ENCODE measurements at places on chromosomes 2 and 18.

DNA sequence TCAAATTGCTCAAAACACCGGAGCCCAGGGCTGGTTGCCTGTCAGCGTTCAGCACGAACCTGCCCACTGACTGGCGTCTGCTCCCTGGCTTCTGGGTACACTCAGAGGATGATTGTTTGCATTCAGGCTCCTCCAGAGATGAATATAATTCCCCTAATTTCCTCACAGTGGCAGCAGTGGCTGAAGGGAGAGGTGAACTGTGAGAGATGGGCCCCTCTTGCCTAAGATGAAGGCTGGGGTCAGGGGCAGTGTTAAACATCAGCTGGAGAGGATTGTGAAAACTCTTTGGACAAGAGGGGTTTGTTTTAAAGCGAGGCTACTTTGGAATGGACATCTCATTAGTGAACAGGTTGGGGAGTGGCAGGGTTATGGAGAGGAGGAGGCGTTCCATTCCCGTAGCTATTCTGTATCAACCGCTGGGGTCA, 31.0 kb downstream of the TCF7L1 start:
- DNase-seq: no peak

DNA sequence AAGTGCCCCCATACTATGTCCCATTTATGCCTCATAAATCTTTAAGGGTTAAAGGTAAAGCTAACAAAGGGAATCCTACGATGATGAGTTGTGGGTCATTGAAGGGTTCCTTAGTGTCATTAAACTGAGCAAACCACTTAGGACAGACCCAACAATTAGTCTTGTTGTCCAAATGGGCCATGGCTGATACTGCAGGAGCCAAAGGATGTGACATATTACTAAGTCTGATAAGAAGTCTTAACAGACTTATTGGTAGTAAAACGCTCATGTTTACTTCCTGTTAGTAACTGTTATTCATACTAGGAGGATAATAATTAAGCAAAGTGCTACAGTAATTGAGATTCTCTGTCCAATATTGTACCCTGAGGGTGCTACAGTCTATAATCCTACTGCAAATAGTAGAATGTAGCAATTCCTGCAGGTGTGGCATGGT, 96.8 kb downstream of the PTPN4 start:
- no peak for DNase-seq

DNA sequence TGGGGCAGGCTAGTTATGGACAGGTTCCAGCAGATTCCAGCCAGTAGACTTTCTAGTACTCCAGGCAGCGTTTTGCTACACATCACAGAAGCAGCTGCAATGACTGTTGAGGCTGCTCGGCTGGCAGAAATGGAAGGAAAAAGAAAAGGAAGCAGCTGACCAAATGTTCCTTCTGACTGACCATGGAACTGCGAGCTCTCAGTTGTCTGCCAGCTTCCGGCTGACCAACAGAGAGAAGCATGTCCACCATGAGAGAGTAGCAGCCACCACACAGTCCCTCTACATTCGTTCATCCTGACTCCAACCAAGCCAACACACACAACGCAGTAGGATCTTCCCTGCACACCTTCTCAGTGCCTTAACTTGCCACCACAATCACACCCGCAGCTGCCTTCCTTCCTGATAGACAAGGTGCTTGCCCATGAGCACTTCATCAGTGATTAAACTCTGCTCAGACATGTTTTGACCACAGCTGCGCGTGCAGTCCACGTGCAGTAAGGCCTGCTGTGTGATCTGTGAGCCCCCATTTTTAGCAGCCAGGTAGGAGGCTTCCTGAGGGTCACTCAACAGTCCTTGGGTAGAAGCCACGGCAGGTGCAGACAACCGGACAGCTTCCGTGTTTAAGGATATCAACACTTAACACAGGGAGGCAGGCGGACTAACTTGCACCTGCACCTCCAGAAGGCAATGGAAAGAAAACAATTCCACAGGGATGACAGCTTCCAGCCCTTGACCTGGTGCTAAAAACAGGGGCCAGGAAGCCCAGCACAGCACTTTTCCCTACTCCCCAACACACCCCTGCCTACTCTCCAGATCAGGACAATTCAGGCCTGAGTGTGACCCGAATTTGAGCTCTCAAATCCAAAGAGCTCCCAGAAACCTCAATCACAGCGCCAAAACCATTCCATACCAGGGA, 996 bp downstream of the TGFBRAP1 start:
- DNase-seq: no peak

DNA sequence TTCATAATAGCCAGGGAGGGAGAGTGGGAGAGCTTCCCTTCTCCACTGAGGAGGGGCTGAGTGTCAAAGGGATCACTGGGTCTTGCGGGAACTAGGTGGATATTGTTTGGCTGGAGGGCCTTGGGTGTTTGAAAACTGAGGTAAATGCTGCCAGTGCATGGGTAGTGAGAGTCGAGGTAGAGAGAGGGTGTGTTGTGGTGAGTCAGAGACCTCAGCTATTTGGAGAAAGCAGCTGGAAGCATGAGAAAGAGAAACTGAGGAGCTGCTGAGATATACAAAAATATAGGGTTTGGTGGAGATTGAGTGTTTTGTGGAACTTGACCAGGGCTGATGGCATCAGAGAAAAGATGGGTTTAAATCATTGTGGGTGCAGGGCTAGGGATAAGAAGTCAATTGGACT, 127.0 kb upstream of the CCDC195 start:
- no peak for DNase-seq

- DNase-seq: peak; percentile 79
These were observed 57.5 kb downstream of the DTNA start for GRCh38 chr18:34767601-34768027.

- no peak for DNase-seq
These were observed 10.2 kb downstream of the CATIP start for GRCh38 chr2:218366621-218367414.

- DNase-seq: no peak
These were observed 68.5 kb upstream of the STK17B start for GRCh38 chr2:196239622-196240587.

DNA sequence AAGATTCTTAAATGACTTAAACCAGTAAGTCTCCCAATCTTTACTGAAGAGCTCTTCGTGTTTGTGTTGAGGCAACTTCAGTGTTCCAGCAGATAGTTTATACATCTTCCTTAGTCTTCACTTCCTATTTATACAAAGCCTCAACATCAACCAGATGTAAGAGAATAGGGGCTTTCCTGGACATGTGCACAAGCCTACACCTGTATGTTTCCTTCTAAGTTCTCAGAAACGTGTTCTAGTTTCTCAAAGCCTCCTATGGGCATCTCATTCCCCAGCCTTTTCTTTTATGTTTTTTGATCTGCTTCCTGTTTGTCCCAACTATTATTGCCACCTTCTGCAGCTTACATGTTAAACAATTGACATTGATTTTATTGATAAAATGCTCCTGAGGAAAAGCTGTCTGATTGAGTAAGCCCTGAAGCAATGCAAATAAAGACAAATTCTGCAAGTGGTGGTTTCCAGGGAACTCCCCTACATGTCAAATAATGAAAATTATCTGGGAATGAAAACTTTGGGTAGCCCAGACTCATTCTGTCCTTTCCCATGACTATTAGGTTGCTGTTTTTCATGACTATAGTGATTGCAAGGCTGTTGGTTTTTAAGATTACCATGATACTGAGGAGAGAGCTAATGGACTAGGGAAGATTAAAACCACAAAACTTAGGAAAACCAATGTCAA, 663.3 kb upstream of the ACVR2A start:
- no peak for DNase-seq

DNA sequence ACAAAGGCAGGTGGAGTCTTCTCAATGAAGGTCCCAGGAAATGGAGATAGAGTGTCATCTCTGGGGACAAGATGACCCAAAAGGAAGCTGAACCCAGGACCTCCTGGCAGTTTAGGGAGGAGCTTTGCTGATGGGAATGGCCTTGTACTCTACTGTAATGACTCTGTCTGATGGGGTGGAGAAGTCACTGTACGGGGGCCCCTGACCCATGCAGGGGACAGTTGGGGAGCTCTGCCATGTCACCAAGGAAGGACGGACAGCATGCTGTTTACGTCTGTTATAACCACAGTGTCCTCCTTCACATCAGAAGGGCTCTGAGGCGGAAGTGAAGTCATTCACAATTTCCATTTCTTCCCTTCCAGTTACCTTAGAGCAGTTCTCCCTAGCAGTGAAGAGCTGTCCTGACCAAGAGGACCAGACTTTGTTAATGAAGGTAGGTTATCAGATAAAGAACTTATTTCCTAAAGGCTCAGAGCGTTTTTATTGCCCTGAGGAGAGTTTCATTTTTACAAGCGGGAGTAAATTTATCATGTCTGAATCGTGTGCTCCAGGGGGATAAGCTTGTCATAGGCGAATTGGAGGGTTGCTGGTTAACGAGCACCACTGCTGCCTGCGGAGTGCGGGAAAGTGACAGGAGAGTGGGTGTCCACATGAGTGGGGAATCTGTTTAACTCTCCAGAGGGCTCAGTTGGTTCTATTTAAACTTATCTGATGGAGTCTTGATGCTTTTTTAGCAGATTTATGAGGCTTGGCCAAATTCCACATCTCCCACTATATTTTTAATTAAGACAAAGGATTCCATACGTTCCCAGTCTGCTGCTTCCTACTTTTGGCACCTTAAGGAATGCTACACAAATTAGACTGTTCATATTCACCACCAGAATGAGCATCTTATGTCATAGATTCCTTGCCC, 71.6 kb upstream of the BCL2L11 start:
- DNase-seq: no peak

DNA sequence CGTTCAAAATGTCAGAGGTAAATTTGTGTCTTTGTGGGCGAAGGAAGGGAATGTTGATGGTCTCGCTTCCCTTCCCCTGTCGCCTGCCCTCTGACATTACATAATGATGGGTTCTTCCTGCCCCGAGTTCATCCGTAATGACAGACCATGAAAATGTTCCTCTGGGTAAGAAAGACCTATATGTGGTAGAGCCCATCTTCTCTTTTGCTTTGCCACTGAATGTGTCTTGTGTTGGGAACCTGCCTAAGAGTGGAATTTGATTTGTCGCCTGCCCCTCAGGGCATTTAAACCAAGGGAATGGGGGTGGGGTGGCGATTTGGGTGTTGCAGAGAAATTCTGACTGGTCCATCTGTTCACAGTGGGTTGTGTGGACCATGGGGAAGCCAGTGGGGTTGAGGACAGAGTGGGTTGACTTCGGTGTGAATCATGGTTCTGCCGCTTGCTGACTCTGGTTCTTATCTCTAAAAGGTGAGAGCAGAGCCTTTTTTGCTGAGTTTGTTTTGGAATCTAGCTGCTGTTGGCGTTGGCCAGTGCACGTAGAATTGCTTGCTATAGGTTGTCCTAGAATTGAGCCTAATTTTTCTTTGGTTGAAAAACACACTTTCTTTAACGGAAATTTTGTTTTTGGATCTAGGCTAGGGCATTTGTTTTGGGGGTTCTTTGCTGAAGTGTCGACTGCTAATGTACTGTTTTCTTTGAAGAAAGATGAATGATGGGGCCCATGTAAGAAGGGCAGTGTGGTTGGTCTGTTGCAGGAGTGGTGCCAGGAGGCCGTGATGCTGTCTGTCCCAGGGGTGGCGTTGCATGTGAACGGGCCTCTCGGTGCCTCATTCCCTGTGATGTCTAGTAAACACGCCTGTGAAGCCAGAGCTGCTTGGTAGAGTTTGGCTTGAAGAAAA, 1.3 kb downstream of the INPP4A start:
- no peak for DNase-seq

GRCh38 chr18:75378376-75379315, 48.9 kb downstream of the SMIM21 start:
- no peak for DNase-seq

DNA sequence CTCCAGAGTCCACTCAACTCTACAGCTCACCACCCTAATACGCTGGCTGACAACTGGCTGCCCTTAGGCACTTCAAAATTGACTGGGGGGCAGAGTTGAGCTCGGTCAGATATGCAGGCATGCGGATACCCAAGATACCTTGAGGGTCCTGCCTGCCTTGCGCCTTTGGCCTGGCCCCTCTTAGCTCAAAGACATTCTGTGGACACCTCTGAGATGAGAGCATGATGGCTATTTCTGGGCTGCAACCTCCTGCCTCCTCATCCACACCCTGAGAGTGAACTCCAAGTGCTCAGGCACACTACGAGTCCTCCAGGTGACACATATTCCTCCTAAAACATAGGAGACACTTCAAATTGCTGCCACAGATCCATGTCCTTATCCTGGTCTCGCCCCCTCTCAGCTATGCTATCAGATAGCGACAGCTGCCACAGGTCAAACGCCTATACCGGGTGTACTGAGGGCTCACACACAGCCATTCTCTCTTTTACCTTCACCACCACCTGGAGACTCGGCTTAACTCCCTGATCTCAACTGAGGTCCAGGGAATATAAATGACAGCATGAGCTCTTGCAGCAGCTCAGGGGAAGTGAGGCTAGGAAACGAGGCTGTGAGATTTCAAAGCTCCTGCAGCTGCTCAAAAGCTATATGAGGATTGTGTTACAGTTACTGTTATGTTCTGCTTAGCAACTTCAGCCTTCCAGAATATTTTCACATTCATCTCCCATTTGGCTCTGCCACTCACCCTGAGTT, 60.5 kb upstream of the TEX51 start:
- no peak for DNase-seq

- DNase-seq: no peak
These were observed 1112.7 kb upstream of the NRXN1 start for GRCh38 chr2:52144590-52144989.
